Stimulated activated CD8-positive, alpha-beta memory T cell treated with anti-CD3 and anti-CD28 coated beads, Interleukin-15, amount 100 ng/mL, for 1 hour (primary cell): ENCODE measurements at places on chromosomes 1 and 21.

- peak; percentile 51 for DNase-seq
Measured at GRCh38 chr1:52636721-52637695, 4.0 kb downstream of the SHISAL2A start.

DNA sequence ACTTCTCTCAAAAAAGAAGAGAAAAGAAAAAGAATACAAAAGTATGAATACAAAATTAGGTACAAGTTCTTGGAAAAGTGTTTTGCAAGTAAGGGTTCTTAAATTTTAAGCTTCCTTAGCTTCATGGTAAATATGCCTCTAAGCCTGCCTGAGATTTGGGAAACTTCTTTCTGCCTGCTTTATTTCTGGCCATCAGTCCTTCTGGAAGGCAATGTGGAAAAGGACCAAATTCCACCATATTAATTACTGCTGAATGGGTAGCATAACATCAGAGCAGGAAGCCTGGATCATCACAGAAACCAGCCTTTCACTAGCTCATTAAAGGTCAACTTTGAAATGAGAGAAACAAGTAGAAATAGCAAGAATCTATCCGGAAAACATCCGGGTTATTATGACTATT is 39.1 kb upstream of the CAP1 start:
- DNase-seq: no peak

- no peak for DNase-seq
Measured at GRCh38 chr1:67735806-67736627, 51.0 kb downstream of the GADD45A start.

- DNase-seq: no peak
Measured at GRCh38 chr1:53246261-53247134, 8.2 kb upstream of the MAGOH start.

DNA sequence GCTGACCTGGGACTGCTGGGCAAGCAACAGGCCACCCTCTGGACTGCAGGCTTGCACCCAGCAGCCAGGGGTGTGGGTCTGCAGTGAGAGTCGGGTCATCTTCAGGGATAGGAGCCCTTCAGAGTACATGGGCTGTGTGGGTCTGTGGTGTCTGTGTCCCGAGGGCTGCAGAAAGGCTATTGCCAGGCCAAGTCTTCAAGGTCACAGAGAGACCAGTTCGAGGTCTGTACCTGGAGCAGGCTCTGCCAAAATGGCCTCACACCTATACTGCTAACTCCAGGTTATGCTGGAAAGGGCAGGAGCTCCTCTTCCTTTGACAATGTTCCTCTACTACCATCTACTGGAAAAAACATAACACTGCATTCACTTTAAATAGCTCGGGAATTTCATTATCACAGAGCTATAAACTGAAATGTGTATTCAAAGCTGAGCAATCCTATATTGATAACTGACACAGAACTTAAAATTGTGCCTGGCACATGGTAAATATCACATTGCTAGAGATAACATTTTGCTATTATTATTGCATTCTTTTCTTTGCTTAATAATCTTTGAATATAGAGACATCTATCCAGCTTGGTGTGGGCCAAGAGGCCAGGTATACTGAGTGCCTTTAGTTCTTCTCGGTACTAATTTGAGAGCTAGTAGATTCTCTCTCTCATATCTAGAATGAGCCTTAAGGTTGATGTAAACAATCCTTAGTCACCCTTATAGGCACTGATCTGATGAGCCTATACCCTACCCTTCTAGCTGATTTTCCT is 6.9 kb upstream of the DNAH14 start:
- no peak for DNase-seq

- no peak for DNase-seq
Measured at GRCh38 chr1:210213335-210213734, 19.3 kb upstream of the SERTAD4 start.

DNA sequence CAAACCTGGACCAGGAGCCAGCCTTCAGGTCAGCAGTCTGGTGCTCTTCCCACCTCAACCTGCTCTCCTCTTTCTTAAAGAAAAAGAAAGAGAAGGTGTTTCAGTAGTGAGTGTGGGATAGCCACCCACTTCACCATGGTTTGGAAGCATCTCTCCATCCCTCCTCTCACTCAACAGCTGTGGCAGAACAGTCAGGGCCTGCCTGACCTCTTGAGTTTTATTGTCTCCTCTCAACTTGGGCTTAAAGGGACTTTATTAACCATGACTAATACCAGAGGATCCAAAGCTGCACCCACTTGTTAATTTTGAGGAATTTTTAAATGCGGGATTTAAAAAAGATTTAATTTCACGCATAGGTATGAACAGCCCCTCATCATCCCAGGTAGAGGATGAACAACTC is 570 bp upstream of the VASH2 start:
- DNase-seq: no peak

GRCh38 chr1:17852383-17852782 is 97.2 kb downstream of the ACTL8 start:
- no peak for DNase-seq

- DNase-seq: no peak
Measured at GRCh38 chr1:248215880-248216279, 15.3 kb upstream of the OR2M4 start.

- no peak for DNase-seq
Measured at GRCh38 chr1:228304766-228305395, 97.0 kb downstream of the OBSCN start.

GRCh38 chr1:75097654-75098053 is 36.5 kb upstream of the LHX8 start:
- no peak for DNase-seq

DNA sequence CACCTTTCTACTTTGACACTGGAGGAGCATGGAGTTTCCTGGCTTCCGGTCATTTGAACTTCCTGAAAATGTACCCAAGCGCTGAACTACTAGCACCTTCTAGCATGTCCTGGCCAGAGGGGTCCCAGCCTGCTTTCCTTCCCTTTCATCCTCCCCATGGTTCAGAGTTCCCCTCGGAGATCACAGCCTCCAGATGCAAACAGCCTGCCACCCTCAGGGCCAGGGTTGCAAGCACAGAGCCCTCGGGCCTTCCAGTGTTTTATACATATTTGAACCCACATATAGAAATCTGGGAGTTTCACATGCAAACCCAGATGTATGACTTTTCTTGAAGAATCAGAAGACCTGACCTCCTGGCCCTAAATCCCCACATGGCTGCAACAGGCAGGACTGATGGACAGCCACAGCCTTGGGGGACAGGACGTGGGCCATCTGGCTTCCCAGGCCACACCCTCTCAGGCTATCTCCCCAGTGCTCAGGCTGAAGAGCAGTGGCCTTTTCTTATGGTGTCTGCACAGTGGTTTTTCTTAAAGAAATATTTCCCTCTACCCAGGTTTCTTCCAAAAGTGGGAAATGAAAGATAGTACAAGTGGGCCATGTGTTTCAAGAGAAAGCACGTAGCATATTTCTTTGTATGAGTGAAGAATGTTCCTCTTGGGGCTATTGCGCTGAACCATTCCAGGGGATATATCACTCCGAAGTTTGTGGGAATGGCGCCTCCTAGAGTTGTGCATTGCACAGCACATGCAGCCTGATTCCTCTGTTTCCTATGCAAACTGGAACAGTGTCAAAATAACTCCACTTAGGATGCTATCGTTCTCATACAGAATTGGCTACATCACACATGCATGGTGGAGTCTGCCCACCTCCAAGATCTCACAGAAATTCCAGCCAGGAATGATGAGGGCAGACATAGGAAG is 232.0 kb upstream of the VAMP3 start:
- DNase-seq: no peak

GRCh38 chr1:54708385-54708784 is 7.3 kb upstream of the TTC4 start:
- no peak for DNase-seq

DNA sequence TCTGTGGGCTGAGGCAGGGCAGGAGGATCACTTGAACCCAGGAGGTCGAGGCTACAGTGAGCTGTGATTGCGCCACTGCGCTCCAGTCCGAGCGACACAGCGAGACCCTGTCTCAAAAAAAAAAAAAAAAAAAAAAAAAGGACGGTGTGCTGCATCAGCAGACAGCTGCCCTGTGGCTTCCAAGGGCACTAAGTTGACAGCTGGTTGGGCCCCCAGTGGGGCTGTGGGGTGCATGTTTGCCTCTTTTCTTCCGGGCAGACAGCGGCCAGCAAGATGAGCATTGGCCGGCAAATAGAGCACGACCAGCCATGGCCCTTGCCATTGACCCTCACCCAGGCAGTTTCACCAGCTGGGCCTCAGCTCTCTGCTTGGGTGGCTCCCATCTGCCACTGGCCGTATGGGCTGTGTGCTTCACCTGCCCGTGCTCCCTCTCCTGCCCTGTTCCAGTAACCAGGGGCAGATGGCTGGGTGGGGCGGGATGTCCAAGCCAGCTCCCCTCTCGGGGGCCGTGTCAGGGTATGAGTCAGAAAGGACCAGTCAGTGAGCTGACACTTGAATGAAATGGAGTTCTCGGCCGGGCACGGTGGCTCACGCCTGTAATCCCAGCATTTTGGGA is 12.3 kb upstream of the SLC25A34 start:
- no peak for DNase-seq

GRCh38 chr21:26079366-26079765 is 91.2 kb downstream of the APP start:
- no peak for DNase-seq

- no peak for DNase-seq
Measured at GRCh38 chr21:27021046-27021445, 54.2 kb upstream of the ADAMTS5 start.

DNA sequence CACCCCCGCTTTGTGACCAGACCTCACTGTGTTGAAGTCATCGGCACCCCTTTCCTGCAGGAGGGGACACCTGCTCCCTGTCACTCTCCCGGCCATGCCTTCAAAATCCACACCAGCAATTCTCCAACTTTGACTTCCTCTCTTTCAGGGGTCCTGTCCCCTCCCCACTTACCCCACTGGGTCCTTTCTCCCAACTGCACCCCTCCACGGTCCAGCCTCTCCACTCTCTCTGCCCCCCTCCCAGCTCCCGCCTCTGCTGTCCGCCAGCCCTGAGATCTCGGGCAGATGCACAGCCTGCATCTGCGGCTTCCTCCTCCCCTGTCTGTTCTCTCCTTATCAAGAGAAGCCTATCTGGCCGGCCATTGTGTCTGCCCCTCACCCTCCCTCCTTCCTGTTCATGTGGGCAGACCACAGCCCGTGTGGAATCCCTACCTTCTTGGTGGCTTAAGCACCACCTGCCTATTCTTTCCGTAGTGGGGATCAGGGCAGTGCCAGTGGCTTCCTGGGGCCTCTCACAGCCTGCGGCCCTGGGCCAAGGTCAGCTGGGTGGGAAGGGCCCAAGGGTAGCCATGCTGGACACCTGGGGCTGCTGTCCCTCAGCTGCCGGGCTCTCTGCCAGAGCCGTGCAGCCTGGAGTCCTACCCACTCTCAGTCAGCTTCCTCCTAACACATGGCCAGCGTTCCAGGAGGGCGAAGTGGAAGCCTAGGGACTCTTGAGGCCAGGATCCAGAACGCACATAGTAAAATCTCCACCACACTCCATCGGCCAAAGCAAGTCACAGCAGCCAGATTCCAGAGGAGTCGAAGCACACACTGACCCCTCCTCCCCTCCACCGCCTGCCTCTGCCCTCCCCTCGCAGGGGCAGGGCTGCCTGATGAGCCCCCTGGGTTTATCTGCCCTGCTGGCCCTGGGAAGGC is 5.1 kb upstream of the HES4 start:
- no peak for DNase-seq

DNA sequence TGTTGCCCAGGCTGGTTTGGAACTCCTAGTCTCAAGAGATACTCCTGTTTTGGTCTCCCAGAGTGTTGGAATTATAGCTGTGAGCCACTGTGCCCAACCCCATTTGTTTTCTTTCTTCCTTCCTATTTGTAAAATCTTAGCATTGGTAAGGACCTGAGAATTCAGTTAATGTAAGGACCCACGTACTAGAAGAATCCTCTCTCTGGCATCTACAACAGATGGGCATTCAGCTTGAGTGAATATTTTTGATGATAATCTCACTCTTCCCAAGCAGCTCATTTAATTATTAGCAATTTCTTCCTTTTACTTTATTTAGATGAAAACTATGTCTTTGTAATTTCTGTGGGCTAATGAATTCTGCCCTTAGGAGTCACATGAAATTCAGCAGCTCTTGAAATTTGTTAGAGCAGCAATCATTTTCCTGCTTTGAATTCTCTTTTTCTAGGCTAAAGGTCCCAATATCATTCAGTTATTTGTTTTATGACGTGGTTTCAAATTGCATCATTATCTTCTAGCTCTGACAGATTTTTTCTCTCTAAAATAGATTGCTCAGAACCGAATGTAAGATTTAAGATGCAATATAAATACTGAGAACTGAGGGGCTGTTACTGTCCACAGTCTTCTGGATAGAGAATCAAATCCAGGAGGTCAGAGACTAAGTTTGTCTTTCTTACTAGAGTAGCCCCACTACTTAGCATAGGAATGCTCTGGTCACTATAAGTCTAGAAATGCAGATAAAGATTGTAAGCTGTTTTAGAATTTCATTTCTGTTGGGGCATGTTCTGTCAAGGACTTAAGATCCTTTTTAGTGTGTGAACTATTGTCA is 59.4 kb downstream of the EPB41 start:
- no peak for DNase-seq

GRCh38 chr1:85584264-85584781 is 3.8 kb downstream of the CCN1 start:
- no peak for DNase-seq

DNA sequence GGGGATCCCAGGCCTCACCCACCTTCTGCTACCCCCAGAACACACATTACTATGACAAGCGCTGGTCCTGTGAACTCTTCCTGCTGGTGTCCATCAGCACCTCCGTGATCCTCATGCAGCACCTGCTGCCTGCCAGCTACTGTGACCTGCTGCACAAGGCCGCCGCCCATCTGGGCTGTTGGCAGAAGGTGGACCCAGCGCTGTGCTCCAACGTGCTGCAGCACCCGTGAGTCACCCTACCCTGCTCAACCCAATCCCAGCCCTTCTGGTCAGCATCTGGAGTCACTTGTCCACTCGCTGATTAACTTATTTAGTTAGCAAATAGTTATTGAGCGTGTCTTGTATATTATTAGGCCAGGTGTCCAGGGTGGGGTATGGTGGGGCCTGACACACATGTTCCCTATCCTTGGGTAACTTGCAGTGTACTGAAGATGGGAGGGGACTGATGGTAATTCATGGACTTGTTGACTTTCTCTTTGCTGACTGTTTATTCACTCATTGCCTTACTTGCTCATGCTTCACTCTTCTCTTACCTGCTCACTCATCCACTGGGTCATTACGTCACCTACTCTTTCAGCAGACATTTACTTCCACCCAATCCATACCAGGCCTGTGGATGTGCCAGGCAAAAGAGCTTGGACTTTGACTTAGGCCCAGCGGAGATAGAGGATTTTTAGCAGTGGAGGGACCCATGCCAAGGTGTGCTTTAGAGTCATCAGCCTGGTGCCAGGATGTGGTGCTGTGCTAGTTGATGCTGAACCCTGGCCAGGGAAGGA is 12.9 kb upstream of the KPNA6 start:
- no peak for DNase-seq

- DNase-seq: no peak
Measured at GRCh38 chr1:220928320-220928719, 49.1 kb downstream of the HLX start.

GRCh38 chr1:40620586-40621210 is 44.8 kb downstream of the RIMS3 start:
- no peak for DNase-seq

- DNase-seq: no peak
Measured at GRCh38 chr1:121566346-121566745, 381.6 kb downstream of the SRGAP2C start.
